NCI-H187 treated with DMSO at 0.1 percent for 48 hours (cell line): ENCODE measurements at places on chromosomes 5 and 9.

GRCh38 chr5:101811466-101811865, 484.6 kb downstream of the SLCO4C1 start:
- DNase-seq: no peak

DNA sequence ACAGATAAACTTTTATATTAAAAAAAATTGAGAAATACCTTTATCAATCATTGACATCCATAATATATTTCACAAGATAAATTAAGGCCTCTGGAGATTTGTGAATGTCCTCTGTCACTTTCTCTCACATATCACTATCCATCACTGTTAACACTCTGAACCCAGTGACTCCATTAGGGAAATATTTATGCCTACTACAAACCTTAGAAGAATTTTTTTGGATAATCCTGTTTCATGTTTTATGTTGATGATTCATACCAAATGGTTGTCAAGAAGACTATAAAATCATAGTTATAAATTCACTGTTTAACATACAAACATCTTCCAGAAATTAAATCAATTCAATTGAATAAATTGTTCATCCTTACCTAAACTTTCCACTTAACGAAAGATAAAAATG, 357.6 kb upstream of the CDH10 start:
- DNase-seq: no peak

GRCh38 chr9:86275962-86276361, 6.4 kb downstream of the ISCA1 start:
- DNase-seq: no peak

GRCh38 chr5:134637116-134637721, 4.6 kb upstream of the SAR1B start:
- no peak for DNase-seq

DNA sequence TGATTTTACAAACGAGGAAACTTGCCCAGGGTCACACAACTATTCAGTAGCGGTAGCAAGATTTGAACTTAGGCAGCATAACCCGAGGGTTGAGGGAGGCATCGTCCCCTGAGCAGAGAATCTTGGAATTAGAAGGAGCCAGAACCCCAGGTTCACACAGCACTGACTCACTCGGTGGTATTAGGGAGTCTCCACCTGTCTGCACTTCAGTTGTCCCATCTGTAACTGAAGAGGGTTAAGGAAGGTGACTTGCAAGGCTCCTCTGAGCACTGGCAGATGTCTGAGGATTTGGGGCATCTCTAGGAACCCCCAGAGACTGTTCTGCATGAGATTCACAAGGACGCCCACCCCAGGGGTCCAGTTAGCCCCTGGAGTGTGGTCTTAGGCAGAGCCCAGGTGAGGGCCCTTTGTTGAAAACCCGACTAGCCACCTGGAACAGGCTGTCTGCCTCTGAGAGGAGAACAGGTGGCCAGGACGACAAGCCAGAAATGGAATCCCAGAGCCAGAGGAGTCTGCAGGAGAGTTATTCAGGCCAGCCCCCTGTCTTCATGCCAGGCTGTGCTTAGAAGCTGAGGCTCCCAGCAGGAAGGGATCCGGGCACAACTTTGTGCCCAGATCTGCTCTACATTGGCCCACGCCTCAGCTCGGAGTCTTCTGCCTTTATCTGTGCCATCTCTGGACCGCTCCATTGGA, 50.0 kb upstream of the ORM1 start:
- no peak for DNase-seq

DNA sequence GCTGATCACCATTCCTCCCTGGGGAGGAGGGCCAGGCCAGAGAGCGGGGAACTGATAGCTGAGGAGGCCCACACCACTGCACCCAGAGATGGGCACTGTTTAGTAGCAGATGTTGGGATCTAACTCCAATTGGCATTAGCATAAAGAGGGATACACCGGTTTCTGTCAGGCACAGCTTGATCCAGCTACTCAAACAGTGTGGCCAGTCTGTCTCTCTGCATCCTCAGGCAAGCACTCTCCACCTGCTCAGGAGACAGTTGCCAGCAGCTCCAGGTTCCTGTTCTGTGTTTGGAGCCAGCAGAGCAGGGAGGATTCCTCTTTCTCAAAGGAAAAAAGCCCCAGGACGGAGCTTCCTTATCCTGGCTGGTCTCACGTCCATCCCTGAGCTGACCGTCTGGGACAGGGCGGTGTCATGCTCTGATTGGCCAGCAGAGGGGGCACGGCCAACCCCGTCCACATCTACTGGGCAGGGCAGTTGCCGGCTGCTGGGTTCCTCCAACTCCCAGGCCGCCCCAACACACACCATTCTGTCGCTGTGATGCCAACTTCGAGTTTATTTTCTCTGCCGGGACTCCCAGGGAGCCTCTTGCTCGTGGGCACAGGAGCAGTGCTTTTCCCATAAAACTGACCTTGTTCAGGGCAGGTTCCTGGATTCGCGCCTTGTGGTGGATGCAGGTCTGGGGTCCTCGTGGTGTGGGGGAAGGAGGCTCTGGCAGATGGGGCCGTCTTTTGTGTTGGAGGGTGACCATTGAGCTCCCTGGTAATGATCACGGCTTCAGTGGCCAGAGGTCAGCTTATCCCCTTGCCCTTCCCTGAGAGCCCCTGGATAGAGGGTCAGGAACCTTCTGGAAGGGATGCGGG, 47.9 kb downstream of the COL5A1 start:
- no peak for DNase-seq

- no peak for DNase-seq
Measured at GRCh38 chr5:132219981-132220380, 7.7 kb downstream of the P4HA2 start.

GRCh38 chr5:102596113-102596512, 97.3 kb upstream of the SLCO6A1 start:
- DNase-seq: no peak

- DNase-seq: no peak
Measured at GRCh38 chr9:130333041-130333711, 67.6 kb downstream of the HMCN2 start.

DNA sequence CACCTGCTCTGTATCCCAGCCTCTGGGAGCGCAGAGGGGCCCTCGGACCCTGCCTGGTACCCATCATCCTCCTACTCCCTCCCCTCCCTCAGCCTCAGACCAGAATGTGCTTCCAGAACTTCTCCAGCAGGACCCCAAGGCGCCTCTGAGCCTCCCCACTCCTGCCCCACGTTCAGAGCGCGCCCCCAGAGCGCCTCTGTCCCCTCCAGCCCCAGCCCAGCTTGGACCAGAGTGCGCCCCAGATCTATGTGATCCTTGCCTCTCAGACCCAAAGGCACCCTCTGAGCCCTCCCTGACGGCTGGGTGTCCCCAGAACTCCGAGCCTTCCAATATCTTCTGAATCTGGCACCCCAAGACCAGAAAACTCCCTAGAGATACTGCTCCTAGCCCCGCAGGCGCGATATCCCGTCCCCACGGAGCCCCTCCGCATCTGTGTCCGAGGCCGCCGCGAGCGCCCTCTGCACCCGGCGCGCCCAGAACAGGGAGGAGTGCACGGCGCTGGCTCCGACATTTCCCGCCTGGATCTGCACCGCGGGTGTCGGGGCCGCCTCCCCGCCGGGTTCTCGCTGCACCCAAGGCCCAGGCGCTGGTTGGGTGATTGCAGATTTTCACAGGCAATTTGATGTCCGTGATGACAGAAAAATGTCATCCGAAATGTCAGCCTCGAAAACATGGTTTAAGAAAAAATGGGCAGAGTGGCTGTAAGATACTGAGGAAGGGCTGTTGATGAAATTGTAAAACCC, 522 bp downstream of the BHMT start:
- no peak for DNase-seq

- no peak for DNase-seq
Measured at GRCh38 chr9:108863891-108864290, 1.8 kb downstream of the ACTL7A start.

- no peak for DNase-seq
Measured at GRCh38 chr9:136160995-136161610, 42.4 kb upstream of the TMEM250 start.

DNA sequence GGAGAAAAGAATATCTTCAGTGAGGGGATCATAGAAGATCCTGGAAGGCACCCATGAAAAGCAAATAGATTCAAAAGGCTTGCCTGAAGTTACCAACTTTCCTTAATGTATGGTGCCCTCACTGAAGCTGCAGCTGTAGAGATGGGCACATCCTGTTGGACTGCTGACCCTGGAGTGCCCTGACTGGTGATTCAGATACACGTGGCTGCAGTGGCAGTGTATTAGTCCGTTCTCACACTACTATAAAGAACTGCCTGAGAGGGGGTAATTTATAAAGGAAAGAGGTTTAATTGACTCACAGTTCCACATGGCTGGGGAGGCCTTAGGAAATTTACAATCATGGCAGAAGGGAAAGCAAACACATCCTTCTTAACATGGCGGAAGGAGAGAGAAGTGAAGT, 80.3 kb downstream of the OSMR start:
- DNase-seq: no peak

DNA sequence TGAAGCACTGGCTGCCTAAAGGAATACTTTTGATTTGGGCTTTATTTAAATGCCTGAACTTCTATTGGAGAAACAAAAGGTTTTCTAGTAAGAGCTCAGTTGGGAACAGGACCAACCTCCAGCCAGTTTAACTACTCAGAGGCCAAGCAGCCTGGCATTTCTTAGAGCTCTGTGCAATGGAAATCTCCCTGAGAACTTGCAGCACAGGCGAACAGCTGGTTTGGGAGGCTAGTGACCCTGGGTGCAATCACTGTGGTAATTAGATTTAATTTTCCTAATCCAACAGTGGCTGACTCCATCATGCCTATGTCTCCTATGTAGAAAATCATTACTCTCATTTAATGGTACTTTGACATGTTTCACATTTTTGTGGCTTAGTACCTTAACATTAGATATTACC, 1.0 kb upstream of the CDH6 start:
- no peak for DNase-seq

DNA sequence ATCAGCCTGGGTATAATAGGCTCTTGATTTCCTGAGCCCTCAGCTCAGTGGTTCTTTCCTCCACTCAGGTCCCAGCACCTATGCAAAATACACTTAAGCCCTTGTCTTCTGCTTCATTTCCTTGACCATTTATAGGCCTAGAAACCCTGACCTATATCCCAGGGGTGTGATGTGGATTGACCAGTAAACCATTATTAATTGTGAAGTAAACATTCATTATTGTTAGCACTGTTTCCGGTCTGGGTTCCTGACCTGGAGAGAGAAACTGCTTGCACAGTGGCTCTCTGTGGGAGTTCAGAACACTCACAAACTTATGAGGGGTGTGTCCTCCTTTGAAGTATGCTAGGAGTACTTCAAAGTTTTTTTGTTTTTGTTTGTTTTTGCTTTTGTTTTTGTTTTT, 19.6 kb upstream of the TOMM5 start:
- DNase-seq: no peak

DNA sequence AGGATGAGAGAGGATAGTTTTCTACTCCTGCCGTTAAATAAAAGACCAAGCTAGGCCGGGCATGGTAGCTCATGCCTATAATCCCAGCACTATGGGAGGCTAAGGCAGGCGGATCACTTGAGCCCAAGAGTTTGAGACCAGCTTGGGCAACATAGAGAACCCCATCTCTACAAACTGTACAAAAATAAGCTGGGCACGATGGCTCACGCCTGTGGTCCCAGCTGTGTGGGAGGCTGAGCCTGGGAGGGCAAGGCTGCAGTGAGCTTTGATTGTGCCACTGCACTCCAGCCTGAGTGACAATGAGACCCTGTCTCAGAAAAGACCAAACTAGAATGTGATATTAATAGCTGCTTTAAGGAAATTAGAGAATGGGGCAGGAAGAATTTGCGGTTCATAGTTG, 158.4 kb downstream of the NIPBL start:
- DNase-seq: no peak

DNA sequence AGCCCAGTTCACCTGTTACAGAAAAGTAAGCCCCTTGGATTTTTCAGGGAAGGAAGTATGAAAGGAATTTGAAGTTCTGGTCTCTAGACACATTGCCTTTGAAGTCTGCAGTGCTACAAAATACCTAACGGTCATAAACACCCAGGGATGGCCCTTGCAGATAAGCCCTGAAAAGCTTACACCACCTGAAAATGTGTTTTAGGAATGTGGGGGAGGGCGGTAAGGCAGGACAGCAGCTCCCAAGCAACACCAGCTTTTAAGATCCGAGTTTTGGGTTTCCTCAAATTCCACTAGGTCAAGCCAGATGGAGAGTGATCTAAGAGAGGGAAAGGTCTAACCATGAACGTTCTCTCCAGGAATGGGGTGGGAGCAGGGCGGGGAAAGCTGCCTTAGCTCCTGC, 114.1 kb upstream of the PANK3 start:
- DNase-seq: no peak

- peak; percentile 32 for DNase-seq
Measured at GRCh38 chr5:151083081-151083676, 2.3 kb upstream of the TNIP1 start.

GRCh38 chr9:81669866-81670265, 19.5 kb downstream of the TLE1 start:
- DNase-seq: no peak

GRCh38 chr5:170623576-170624181, 119.9 kb downstream of the KCNIP1 start:
- no peak for DNase-seq

- DNase-seq: no peak
Measured at GRCh38 chr5:160166069-160166972, 47.1 kb upstream of the PWWP2A start.

DNA sequence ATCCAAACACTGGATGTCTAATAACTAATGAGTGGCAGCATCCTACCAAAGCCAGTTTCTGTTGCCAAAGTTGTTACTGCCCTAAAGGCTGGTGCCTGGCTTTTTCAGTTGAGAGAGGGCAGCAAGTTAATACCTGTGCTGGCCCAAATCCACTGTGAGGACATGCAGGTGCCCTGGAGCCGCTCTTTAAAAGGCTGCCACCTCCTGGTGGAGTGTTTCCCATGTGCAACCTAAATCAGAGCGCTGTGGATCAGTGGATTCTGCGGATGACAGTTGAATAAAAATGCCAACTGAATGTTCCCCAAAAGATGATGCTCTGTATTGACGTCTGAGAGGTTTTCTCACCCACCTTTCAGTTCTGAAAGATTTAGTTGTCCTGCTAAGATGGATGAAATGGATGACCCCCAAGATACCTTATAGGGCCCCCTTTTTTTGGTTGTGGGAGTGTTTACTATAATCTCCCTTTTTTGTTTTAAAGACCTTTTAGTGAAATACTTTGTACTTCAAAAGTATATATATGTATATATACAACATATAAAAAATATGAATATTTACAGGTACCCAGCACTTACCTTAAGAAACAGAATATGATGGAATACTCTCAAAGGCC, 146.4 kb downstream of the EGFLAM start:
- DNase-seq: no peak

- DNase-seq: no peak
Measured at GRCh38 chr5:119166026-119166425, 95.1 kb downstream of the DMXL1 start.

DNA sequence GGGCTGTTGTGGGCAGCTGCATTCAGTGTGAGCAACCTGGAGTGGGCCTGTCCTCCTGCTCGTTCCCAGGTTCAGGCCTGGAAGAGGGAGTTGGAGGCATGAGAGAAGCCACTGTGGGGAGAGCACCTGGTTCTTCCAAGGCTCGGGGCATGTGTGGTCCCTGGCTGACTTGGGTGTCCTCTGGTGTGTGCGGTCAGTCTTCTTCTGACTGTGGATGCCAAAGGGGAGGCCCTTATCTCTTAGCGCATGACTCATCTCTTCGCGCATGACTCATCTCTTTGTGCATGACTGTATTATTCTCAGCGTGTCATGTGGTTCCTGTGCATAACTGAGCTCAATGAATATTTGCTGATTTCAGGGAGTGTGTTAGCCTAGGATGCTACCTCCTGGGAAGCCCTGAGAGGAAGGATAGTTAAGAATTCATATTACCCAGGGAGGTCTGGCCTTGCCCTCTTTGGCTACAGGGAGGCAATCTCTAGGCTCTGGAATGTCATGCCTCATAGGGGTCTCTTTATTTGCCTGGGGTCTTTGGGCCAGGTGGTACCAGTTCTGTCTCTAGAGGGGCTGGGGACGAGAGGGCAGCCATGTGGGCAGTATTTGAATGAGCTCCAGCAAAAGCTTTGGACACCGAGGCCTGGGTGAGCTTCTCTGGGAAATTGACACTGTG, 188.7 kb downstream of the HSPA4 start:
- DNase-seq: no peak
